ENCODE measurements at places on chromosomes 6 and 20. TPM values are rescaled to one million over a fixed set of nuclear protein-coding genes. Genes with fewer than 3 reads are reported as not detected.

AVP gene
- total RNA-seq: not detected

PRDM1 gene
- 74.7 TPM for total RNA-seq

MMS22L gene
- 35.4 TPM for total RNA-seq

ZNF831 gene
- total RNA-seq: 0.16 TPM

DUSP15 gene
- 9.0 TPM for total RNA-seq

NFATC2 gene
- 5.1 TPM for total RNA-seq

TEAD3 gene
- 11.1 TPM for total RNA-seq

PTCRA gene
- total RNA-seq: not detected

LRRN4 gene
- not detected for total RNA-seq

PAK5 gene
- total RNA-seq: 12.2 TPM

MCCD1 gene
- total RNA-seq: not detected

PLEKHG1 gene
- 66.2 TPM for total RNA-seq

MUC22 gene
- 0.11 TPM for total RNA-seq

JPH2 gene
- 14.8 TPM for total RNA-seq

CPNE5 gene
- 10.8 TPM for total RNA-seq

ADGRF4 gene
- 0.33 TPM for total RNA-seq

BPIFB2 gene
- not detected for total RNA-seq

LKAAEAR1 gene
- 0.82 TPM for total RNA-seq

TSBP1 gene
- not detected for total RNA-seq

PPIL6 gene
- 10.0 TPM for total RNA-seq

PNPLA1 gene
- 0.16 TPM for total RNA-seq

RIPOR3 gene
- 10.4 TPM for total RNA-seq

CGA gene
- total RNA-seq: not detected

CRNKL1 gene
- total RNA-seq: 66.3 TPM

CCDC167 gene
- 44.3 TPM for total RNA-seq

SCGN gene
- 0.82 TPM for total RNA-seq

COL9A3 gene
- 134 TPM for total RNA-seq

WFDC12 gene
- total RNA-seq: not detected

ECT2L gene
- not detected for total RNA-seq

TBP gene
- 19.7 TPM for total RNA-seq

PLTP gene
- 58.0 TPM for total RNA-seq

TASP1 gene
- total RNA-seq: 32.3 TPM

CNBD2 gene
- 8.4 TPM for total RNA-seq

LYRM2 gene
- 42.4 TPM for total RNA-seq

CST1 gene
- total RNA-seq: not detected

ANKEF1 gene
- 7.4 TPM for total RNA-seq

MRPL18 gene
- 47.7 TPM for total RNA-seq

PHIP gene
- total RNA-seq: 135 TPM

HTR1B gene
- 4.7 TPM for total RNA-seq
